NCI-H1436 (cell line): ENCODE measurements at places on chromosomes 2 and 18.
A peak's percentile ranks its signal among the peaks of the same experiment; 100 is the strongest.

- no peak for DNase-seq
Observed at GRCh38 chr2:96449637-96450036, 55.5 kb downstream of the NEURL3 start.

- no peak for DNase-seq
Observed at GRCh38 chr2:18413676-18414396, 146.6 kb downstream of the RDH14 start.

- DNase-seq, result no peak
Observed at GRCh38 chr2:73516033-73516432, 126.2 kb downstream of the NAT8 start.

DNA sequence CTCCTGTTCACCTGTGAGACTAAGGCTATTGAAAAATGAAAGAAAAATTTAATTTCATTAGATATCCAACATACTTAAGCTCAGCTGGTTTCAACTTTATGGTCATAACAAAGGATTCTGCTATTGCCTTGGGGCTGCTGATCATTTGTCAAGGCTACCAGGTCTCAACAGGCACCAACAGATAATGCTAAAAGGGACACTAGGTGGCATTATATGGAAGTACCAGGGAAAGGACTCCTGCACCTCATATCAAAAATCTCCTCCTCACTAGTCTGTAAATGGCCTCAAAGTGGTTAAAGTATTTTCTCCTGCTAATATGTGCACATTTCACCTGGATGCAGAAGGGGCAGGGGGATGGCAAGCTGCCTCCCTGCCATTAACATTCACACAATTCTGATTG lies 167.9 kb upstream of the REG3A start:
- no peak for DNase-seq

- DNase-seq, result no peak
Observed at GRCh38 chr2:12083713-12084419, 337.4 kb downstream of the LPIN1 start.

DNA sequence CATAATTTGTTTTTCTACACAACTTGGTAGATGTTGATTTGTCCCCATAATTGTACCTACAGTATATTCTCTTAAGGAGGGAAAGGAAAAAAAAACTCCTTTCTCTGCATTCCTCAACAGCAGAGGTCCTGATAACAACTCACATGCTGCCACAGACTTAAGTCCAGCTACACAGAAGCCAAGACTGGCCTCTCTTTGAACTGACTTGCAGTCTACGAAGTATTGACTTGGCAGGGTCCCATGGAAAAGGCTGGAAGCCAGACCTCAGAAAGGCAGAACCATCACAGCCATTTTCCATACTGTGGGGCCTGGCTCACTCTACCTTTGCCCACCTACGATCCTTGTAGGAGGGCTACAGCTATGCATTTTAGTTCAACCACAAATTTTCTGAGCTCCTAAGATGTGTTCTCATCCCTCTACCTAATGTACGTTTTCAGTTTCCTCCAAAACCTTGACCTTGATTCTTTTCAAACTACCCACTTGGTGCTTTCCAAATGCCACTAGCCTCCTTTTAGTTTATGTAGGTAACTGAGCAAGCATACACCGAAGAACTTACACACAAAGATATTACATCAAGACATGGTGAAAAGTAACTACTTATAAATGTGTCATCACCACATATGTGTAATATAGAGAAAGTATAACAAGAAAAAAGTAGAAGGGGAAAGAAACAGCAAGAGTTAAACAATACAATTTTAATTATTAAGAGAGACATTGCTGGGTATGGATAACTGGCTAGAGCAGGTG lies 12.2 kb downstream of the LONRF2 start:
- no peak for DNase-seq

DNA sequence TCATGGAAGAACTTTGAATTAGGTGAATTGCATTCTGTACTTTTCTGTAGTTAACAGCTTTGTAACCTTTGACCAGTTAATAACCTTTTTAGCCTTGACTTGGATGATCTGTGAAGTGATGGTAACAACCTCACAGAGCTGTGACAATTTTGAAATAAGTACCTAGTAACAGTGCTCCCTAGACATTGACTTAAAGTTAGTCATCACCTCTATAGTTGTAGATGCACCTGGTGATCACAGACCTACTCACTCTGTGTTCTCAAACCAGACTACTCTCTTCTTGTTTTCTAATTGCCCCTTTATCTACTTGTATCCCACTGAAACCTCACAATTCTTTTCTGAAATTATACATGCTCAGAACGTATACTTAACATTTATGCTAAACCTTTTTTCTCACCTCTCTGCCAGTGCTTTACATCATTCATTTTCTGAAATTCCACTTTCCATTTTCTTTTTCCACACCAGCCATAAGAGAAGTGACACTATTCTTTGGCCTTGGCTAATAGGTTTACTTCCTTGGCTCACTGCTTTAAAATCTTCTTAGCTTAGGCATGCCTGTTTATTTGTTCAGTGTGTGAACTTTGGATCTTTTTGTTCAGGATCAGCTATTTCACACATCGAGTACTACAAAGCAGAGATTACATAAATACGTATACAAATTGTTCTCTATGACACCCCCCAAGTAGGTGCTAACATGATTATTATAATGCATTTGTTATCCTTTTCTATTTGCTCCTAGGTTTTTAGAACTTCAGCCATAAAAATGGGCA lies 9.3 kb downstream of the YPEL5 start:
- DNase-seq, result no peak

GRCh38 chr2:41127351-41127750 lies 675.5 kb upstream of the SLC8A1 start:
- DNase-seq, result no peak

DNA sequence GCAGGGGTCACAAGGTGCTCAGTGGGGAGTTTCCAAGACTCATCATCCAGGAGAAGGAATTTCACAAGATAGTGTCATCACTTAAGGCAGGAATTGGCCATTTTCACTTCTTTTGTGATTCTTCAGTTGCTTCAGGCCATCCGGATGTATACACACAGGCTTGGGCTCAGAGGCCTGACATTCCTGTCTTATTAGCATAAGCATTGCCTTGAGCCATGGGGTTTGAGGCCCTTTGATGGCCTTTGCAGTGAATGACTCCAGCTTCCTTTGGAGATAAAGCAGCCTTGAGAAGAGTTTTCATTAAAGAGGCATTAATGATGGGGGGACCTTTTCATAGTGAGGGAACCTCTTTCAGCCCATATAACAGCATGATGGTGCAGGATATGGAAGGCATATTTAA lies 366.0 kb upstream of the CNTNAP5 start:
- no peak for DNase-seq

DNA sequence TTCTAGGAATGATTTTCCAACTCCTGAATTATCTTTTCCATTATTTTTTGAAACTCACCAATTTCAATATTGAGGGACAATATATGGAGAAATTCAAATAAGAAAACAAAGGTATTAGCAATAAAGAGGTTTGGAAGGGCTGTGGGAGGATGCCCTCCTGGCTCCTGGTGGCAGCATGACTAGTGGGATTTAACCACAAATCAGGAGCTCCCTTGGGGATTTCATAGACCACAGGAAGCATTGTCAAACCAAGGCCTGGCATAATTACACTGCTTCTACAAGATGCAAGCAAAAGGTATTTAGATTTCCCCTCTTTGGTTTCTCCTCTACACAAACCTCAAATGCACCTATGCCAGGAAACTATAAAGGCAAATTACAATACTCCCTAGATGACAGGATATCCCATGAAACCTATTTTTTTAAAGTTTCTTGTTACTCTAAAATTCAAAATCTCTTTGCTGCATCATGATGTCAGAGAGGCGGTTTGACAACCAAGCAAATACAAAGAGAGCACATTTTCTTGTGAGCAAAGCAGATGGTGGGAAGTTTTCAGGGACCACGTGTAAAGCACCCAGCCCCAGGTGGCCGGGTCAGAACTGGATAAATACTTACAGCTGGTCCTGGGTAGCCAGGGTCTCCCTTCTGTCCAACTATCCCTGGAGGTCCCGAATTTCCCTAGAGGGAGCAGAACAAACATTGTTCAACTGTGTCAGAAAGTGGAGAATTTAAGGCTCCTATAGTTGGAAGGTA lies 67.9 kb downstream of the COL6A3 start:
- peak; percentile 18 for DNase-seq

DNA sequence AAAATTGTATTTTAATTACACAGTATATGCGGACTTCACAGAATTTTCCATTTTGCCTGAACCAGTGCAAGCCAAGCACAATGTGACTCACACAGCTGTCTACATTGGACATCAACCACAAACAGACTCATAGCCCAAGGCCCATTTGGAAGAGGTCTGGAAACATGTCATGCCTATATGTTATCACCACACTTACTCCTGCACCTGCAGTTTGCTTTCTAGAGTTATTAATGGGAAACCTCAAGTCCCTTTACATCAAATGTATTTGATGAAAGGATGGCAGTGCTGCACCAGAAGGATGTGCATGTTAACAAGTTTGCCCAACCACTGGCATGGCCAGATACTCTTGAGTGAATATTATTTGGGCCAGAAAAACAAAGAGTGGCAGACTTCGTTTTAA lies 548.9 kb upstream of the CDH2 start:
- no peak for DNase-seq

GRCh38 chr2:83584672-83585071 lies 874.4 kb downstream of the SUCLG1 start:
- no peak for DNase-seq

GRCh38 chr2:118464546-118465265 lies 376.4 kb downstream of the INSIG2 start:
- DNase-seq, result no peak

GRCh38 chr2:27720004-27720551 lies 51.4 kb upstream of the MRPL33 start:
- no peak for DNase-seq

- no peak for DNase-seq
Observed at GRCh38 chr2:86593266-86593665, 30.0 kb upstream of the CHMP3 start.

GRCh38 chr2:1910592-1911246 lies 166.4 kb upstream of the PXDN start:
- no peak for DNase-seq

DNA sequence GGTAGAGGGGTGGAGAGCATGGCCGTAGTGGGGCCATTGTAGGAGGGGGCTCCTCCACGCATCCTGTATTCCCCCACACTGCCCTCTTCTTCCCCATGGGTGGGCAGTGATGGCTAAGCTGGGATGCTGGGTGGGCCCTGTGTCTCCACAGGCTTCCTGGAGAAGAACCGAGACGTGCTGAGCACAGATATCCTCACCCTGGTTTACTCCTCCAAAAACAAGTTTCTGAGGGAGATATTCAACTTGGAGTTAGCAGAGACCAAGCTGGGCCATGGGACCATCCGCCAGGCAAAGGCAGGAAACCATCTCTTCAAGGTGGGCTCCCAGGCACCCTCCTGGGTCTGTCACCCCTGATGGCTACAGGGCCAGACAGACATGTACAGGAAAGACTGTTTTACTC lies 52.8 kb downstream of the MYO7B start:
- DNase-seq, result no peak

DNA sequence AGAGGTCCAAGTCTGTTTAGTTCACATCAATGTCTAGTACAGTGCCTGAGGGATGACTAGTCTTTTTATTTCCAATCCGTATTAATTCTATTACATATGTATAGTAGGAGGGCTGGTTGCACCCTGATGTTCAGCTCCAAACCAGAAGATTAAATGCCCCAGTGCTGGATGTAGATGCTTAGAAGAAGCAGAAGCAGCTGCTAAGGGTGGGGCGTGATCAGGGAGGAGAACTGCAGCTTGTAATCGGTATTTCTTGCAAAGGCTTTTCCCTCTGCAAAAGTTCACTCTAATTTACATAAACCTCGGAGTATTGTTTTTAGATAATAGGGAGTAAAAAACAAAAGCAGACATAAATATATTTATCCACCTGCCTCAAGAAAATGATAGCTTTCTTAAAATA lies 145.3 kb upstream of the ITGA4 start:
- DNase-seq, result no peak

DNA sequence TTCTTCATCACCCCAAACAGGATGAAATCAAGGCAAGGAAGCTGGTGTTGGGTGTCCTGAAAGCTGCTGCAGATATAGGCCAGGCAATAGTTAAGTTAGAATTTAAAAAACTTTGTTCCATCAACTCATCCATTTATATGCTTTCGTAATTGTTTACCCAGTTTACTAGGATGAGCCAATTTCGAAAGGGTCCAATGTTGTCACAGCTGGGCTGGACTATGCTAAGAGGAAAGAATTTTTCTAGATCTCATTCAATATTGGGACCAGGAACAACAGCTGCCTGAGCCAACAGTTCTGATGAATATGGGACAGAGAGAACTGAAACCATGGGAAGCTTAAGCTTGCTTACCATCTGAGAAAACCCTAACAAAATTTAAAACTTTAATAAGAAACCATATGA lies 21.6 kb upstream of the SP3 start:
- DNase-seq, result no peak

DNA sequence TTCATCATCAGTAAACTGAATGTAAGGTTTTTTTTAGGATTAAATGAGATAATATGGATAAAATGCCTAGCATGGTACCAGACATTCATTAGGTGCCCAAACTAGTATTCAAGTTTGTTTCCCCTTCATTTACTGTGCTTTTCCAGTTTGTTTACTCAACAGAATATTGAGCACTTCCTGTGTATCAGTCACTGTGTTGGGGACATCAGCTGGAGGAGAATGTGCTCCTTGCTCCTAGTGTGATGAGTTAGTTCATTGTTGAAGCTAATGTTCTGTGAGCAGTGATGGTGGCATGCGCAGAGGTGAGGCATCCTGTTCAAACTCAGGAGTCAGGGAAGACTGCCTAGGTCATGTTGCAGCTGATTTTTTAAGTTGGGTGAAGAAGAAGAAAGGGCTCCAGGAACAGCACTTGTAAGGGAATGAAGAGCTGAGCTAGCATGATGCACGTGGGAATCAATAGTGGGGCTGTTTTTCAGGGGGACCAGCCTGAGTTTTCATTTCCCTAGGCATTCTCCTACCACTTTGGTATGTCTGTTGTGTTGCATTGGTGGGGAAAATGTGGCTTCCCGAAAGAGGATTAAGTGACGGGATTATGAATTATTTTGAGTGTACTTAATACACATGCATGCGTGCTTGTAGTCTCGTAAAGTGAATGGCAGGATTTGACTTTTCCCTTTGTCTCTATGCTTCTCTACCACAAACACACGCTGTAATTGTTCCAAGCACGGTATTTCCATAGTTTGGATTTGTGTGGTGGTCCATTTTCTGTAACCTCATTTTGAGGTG lies 23.7 kb downstream of the TTLL4 start:
- DNase-seq, result no peak

- no peak for DNase-seq
Observed at GRCh38 chr2:12619975-12620374, 96.8 kb upstream of the TRIB2 start.

DNA sequence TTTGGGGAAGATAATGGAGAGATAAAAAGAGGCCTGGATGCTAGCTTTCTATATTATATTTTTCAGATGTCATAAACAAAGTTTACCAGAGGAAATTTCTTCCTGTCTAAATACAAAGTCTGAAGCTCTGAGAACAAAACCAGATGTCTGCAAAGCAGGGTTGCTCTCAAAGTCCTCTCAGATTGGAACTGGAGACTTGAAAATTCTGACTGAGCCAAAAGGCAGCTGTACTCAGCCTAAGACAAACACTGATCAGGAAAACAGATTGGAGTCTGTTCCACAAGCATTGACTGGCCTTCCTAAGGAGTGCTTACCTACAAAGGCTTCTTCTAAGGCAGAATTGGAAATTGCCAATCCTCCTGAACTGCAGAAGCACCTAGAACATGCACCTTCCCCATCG lies 25.1 kb downstream of the KDM3A start:
- no peak for DNase-seq
